Right cardiac atrium (tissue), 5 donors: ENCODE measurements at places on chromosomes 1 and 21.

DNA sequence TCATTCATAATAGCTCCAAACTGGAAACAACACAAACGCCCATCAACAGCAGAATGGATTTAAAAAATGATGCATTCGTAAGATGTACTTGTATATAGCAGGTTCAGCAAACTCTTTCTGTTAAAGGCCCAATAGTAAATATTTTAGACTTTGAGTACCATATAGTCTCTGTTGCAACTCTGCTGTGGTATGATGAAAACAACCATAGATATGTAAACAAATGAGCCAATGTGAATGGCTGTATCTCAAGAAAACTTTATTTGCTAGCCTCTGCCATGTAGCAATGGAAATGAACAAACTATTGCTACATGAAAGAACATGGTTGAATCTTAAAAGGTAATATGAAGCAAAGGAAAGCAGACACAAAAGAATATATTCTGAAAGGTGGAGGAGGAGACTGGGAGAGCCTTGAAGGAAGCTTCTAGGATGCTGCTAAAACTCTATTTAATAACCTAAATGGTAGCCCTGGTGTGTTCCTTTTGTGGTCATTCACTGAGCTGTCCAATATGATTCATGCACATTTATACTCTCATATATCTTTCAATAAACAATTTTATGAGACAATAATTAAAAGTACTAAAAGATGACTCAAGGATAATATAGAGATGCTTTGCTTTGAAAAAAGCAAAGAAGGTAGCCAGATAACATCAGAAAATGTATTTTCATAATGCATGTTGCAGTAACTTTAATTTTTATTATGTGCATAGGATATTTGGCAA, 29.1 kb upstream of the FMO3 start:
- DNase-seq, result no peak

- DNase-seq, result no peak
These were observed 64.3 kb downstream of the OLFML3 start for GRCh38 chr1:114043548-114043947.

DNA sequence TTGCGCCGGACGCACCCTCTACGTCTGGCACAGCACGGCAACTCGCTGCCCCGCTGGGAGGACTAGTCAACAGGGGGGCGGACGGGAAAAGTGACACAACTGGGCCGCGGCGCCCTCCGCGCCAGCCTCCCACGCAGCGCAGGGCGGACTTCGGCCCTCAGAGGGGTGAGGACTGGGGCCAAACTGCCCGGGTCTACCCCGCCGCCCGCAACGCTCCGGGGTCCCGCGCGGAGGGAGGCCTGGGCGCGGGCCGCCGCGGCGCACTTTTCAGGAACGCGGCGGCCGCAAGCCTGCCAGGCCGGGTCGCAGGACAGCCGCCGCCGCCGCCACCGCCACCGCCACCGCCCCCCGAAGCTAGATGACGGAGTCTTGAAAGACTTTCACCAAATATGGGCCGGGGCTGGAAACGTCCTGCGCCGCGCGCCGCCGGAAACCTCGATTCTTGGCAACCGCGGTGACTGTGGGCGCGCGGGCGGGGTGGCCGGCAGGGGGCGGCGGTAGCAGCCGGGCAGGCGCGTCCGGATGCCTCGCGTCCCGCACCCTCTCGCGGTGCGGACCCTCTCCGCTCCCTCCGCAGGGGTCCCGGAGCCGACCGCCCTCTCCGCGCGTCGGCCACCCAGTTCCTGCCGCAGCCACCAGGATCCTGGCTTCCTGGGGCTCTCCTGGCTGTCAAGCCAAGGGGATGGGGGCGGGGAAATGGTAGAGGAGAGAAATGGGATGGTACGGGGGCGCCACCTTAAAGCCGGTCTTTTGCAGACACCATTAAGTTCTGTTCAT, 3.7 kb upstream of the CCN1 start:
- DNase-seq, result peak; percentile 96

- peak; percentile 18 for DNase-seq
These were observed 7.8 kb downstream of the UBIAD1 start for GRCh38 chr1:11280719-11281376.

GRCh38 chr1:226397011-226397926, 10.6 kb downstream of the PARP1 start:
- DNase-seq, result no peak

DNA sequence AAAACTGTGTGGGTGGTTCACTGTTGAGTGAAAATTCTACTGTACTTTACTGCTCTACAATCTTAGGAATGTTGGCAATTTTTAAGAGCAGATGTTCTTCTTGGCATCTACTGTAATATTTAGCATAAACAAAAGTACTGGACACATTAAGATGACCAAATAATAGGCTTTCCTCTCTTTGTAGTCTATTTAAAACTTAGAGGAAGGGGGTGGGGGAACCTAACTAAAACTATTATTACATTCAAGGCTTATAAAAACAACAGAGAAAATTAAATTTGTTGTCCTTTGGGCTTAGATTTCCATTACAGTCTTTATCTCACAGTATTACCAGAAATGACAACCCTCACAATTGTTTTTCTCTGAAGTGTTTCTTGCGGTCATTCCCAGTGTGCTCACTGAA, 181.2 kb downstream of the PLPPR4 start:
- no peak for DNase-seq

DNA sequence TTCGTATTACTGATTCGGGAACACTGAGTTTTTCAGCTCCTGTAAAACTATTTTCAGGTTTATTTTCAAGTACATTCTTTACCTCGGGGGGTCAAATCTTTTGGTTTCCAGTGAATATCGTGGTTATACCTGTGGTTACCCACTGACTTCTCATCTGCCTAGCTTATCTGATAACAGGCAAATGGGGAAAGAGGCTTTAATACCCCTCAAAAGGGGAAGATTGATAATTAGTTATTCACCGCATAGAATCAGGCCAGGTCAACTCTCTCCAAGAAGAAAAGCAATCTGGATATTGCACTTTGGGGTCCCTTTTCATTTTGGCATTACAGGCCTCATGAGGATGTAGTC, 23.0 kb downstream of the RUNX1 start:
- DNase-seq, result no peak

- DNase-seq, result peak; percentile 79
These were observed at the start of gene CYP4X1 for GRCh38 chr1:47023268-47024140. CYP4X1 (plus strand) TSS chr1:47023669; CDS start chr1:47023818, 149 bp downstream.

- DNase-seq, result peak; percentile 37
These were observed 442.6 kb downstream of the DSCAM start for GRCh38 chr21:40404396-40404800.

DNA sequence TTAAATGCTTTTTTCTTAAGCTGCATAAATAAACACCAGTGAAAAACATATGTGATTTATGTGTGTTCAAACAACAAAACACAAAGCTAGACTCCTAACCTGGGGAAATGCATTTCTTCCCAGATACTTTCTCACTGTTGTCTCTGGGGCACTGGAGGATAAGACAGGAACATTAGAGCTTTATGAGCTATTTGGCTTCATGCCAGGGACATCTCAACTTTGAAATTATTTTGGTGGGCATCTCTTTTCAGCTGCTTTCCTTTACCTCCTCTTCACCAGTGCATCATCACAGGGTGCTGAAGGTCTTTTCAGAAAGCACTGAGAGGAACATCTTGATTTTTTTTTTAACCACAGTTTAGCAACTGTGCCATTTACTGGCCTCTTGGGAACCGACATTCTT, 212.9 kb downstream of the DNM3 start:
- no peak for DNase-seq

DNA sequence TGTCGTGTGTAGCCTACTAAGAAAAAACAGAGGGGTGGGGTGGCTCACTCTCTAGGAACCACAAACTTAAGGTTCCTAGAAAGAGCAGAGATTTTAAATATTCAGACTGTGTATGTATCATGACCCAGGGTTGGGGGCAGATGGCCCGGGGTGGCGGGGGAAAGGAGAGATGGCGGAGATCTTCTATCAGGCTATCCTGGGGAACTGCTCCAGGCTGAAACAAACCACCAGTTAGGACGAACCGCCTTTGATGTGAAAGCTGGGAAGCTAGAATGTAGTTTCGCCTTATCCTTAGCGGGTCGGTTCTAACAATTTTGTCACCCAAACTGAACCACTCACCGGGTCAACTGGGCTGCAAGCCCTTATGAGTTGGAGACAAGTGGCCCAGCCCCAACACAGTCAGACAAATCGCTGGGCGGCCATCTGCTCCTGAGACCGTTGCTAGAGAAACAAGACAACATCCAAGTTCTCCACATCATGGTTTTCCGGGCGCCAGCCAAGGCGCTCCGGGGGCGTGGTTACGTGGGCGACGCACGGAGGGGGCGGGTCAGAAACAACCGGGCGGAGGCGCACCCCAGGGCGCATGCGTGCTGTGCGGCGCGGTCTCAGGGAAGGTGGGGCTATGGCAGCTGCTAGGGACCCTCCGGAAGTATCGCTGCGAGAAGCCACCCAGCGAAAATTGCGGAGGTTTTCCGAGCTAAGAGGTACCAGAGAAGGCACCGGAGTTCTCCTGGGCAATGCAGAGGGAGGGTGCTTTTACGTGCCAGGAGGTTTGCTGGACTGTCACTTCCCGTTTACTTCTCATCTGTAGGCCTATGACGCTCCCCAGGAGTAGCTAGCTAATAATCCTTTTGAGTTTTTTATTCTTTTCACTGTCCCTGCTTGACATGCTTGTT, at the start of the genes FPGT and LRRIQ3:
Gene FPGT (plus strand): TSS at position 586 of the 896 bp plus-strand sequence. CDS start 37 bp downstream, at position 623.
Gene LRRIQ3 (minus strand): TSS at position 520 of the 896 bp plus-strand sequence. CDS start 14,492 bp downstream, outside the sequence.
- peak; percentile 96 for DNase-seq

DNA sequence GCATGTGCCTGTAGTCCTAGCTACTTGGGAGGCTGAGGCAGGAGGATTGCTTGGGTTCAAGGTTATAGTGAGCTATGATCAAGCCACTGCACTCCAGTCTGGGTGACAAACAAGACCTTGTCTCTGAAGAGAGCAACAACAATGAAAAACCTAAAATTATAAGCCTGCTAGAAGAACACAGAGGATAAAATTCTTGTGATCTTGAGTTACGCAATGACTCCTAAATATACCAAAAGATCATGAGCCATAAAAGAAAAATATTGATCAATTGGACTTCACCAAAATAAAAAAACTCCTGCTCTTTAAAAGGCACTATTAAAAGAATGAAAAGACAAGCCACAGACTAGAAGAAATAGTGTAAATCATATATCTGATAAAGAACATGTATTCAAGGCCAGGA, 22.3 kb downstream of the LDLRAD1 start:
- no peak for DNase-seq

DNA sequence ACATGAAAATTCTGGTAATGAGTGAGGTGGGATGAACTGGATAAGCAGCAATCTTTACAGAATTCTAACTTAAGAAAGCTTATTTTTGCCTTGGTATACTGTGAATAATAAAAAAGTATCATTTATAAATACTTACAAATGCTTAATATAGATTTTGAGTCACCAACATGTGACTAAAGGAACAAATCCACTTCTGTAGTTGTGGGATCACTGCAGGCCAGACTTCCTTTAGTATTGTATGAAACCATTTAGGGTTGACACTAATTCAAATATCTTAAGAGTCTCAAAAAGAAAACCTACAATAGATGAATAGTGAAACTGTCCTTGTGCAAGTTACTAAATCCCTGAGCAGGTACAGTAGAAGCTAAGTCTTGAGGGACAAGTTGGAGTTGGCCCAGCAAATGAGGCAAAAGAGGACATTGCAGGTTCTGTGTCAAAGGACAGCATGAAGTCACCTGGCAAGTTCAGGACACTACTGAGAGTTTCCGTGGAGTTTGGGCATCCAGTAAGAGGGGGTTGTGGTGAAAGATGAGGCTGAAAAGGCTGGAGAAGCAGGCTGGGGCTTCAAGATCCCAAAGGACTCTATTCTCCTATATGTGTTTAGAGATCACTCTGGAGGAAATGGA, 5.9 kb upstream of the THEM4 start:
- no peak for DNase-seq

DNA sequence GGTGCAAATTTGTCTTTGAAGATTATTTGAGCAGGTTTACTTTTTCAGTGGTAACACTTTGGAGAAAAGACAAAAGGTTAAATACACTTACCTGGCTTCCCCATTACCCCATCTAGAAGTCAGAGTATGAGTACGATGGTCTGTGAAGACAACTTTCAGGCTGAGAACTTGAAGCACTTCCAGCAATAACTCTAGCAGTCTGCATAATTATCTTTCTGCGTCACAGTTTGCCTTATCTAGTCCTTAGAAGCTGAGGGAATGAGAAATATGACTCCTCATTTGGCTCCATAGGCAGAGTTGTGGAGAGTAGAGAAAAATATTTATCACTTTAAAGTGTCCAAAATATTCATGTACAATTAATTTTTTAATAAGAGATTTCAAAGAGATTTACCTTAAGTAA, 323.4 kb upstream of the CAMK1G start:
- no peak for DNase-seq

DNA sequence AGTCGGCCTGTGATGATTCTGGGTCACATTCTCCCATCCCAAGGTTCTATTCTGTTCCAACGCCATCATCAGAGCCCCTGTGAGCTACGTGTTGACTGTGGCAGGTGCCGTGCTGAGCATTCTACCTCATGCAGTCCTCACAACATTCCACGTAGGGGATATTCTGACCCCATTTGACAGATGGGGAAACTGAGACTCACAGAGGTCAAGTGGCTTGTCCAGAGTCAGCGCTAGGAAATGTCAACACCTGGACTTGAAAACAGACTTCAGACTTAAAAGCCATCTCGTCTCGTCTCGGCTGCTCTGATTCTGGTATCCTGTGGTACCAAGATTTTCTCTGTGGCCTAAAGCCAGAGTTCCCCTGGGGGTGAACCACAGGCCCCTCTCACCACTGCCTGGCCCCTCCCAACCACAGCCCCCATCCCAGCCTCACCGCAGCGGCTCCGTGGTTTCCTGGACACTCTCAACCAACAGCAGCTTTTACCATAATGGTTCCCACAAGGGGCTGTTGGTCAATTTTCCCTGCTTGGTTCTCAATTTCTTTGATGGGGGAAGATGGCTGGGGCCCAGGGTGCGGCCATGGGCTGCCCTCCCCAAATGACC, 39.6 kb downstream of the SDC3 start:
- peak; percentile 15 for DNase-seq

DNA sequence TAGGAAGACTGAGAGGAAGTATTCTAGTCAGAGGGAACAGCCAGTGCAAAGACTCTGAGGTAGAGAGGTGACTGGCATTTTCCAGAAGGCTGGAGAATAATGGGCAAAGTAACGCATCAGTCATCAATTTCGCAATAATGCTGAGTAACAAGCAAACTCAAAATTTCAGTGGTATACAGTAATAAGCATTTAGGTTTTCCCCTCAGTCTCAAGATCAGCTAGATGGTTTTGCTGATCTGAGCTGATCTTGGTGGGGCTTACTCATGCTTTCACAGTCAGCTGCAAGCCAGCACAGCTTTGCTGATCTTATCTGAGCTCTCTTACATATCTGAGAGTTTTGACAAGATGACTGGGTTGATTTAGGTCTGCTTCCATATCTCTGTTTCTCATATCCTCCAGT, 108.7 kb downstream of the TSEN15 start:
- no peak for DNase-seq

DNA sequence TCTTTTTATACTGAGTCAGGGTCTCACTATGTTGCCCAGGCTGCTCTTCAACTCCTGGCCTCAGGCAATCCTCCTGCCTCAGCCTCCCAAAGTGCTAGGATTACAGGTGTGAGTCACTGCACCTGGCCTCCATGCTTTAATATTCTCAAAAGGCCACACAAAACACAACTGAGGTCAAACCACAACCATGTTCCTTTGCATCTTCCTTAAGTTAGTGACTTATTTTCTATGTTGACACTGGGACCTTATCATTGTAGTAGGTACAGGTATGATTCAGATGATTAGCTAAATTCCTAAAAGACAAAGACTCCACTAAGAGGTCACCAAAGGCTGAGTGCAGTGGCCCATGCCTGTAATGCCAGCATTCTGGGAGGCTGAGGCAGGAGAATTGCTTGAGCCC, 131.9 kb upstream of the ATP1B1 start:
- no peak for DNase-seq

- DNase-seq, result no peak
These were observed 195.3 kb upstream of the USP25 start for GRCh38 chr21:15534450-15534886.
